Myocyte (in vitro differentiated cells): ENCODE measurements at places on chromosomes 4 and X. TPM values are rescaled to one million over a fixed set of nuclear protein-coding genes. Genes with fewer than 3 reads are reported as not detected.

The UGT2B10 gene
- total RNA-seq, result not detected in 2 replicates

The MAGEC2 gene
- not detected in 2 replicates for total RNA-seq

The IBSP gene
- total RNA-seq, result not detected in 2 replicates

The CLTRN gene
- not detected in 2 replicates for total RNA-seq

The SMARCAD1 gene
- total RNA-seq, result 40.4 and 42.0 TPM in 2 replicates

- no peak for DNase-seq
Measured at GRCh38 chr4:152394791-152395190, 141.1 kb downstream of the FBXW7 start.

GRCh38 chrX:8254401-8254800 is 83.3 kb upstream of the VCX2 start:
- no peak for DNase-seq

- DNase-seq, result no peak
Measured at GRCh38 chr4:38075370-38076152, 115.4 kb downstream of the PTTG2 start.

DNA sequence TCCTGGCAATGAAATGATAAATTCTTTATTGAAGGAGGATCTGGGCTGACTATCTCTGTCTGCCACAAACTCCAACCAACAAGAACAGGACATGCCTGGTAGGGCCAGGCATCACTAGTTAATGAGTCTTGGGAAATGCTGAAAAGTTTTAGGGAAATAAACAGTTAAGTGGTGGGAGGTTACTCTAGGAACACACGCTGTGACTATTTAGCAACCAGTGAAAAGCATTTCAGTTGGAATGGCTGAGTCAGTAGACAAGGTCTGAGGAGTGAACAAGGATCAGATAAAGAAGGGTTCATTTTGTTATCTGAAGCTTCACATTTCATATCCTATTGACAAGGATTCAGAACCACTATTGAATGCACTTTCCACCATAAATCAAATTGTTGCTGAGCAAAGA is 394.9 kb upstream of the BOD1L1 start:
- DNase-seq, result no peak

GRCh38 chr4:153393397-153393796 is 48.9 kb downstream of the MND1 start:
- peak; percentile 81 for DNase-seq

DNA sequence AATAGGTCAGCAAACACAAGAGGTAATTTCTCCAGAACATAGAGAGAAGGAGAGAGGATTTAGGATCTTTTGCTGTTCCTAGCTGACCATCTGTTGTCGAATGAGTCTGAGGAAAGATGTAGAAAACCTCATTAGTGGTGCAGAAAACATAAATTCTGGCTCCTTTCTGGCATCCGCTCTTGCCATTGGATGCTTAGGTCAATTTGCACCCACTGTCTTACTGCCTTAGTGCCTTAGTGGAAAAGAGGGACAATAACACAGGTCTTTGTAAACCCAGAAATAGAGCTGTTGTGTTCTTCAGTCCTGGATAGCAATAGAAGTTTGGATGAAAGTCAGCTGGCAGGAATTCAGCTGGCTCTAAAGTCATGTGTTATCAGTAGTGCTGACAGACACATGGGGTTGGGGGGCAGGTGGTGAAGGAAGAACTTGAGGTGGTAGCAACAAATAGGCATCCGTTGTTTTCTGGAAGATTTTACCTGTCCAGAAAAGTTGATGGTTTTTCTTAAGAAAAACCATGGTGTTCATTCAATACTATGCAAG is 78.2 kb downstream of the GLRA2 start:
- no peak for DNase-seq

GRCh38 chrX:10945498-10945897 is 165.6 kb upstream of the HCCS start:
- no peak for DNase-seq

DNA sequence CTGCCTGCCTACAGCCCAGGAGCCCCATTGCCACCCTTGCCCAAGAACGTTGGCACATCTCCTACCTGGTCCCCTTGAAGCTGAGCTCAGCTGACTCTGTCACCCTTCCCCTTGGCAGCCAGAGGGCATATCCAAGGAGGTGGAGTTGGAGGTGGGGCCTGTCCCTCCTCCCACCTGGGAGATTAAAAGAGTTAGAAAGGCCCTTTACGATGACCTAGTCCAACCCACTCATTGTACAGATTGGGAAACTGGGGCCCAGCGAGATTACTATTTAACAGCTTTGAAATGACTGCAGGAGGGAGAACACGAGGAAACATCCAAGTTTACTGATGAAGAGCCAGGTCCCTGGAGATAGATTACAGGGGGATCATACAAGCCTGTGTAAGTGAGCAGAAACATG is at the start of gene P2RY4:
Gene P2RY4, minus strand, starts transcription at position 101 of the 400 bp plus-strand sequence. CDS start 580 bp downstream, outside the sequence.
- no peak for DNase-seq

DNA sequence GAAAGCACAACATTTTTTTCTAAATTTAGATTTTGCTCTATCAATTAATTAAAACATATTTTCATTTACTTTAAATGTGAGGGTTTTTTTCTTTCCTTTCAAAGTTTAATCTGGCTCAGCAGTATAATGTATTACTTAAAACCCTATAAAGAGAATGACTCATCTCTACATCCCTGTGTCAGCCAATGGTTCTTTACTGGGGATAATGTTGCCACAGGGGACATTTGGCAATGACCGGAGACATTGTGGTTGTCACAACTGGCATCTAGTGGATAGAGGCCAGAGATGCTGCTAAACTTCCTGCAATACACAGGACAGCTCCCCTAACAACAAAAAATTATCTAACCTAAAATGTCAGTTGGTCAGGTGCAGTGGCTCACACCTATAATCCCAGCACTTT is 53.8 kb downstream of the SYNPO2 start:
- peak; percentile 74 for DNase-seq

- no peak for DNase-seq
Measured at GRCh38 chr4:97759785-97760184, 383.5 kb downstream of the STPG2 start.

DNA sequence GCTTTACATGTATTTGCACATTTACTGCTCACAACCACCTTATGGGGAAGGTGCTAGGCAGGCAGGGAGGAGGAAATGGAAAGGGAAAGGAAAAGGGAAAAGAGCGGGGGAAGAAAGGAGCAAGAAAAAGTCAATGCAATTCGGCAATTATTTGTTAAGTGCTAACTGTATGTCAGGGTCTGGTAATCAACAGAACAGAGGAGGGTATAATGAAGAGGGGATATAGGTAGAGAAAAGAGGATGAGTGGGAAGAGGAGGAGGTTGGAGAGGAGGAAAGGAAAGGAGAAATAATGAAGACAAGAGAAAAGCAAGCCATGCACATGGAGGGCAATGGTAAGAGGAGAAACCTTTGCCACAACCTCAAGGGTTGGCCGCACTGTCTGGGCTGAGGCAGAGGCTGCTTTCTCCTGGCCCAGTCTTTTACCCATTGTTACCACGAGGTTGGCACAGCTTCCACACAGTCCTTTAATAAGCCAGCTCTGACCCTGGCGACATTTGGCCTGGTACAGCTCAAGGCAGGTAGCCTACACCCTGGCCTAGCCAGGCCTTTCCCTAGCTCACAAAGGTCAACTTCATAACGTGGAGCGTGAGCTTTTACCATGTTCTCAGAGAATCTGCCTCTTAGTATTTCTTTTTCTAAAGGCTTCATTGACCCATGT is 836 bp downstream of the BTK start:
- DNase-seq, result no peak
